SW 1271 (cell line): ENCODE measurements at places on chromosomes 2 and 18.

- no peak for DNase-seq
Measured at GRCh38 chr2:233961905-233962304, 44.7 kb downstream of the TRPM8 start.

- DNase-seq: peak; percentile 87
Measured at GRCh38 chr2:18987592-18988073, 370.8 kb downstream of the OSR1 start.

- DNase-seq: no peak
Measured at GRCh38 chr2:25265802-25266201, 75.9 kb downstream of the DNMT3A start.

DNA sequence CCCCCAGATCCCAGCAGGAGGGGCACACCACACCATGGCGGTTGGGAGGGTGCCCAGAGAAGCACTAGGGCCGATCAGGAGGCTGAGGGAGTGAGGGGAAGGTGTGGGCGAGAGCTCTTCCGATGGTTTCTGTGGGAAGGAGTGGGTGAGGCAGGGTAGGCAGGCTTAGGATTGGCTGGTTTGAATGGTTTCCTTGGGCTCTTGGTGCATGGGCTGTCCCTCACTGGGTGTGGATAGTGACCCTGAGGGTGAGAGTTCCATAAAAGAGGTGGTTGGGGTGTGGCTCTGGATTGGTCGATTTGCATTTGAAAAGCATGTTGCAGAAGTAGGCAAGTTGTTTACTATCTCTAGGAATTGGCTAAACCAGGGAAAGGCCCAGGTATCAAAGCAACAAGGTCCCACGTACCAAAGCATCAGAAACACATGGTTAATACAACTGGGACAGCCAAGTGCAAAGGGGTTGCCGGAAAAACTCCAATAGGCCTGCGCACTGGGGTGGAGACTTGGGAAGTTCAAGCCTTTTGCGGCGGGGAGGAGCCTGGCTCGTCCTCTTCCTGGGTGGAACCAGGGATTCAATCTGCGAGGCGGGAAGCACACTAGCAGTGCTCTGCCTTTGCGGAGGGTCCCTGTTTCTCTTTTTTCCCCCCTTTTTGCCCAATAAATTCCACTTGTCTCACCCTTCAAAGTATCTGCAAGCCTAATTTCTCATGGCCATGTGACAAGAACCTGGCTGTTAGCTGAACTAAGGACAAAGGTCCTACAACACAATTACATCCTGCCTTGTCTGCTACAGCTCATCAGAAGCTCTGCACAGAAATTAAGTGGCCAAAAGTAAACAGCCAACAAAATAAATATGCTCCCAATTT lies 43.2 kb downstream of the IL1R2 start:
- DNase-seq: no peak

DNA sequence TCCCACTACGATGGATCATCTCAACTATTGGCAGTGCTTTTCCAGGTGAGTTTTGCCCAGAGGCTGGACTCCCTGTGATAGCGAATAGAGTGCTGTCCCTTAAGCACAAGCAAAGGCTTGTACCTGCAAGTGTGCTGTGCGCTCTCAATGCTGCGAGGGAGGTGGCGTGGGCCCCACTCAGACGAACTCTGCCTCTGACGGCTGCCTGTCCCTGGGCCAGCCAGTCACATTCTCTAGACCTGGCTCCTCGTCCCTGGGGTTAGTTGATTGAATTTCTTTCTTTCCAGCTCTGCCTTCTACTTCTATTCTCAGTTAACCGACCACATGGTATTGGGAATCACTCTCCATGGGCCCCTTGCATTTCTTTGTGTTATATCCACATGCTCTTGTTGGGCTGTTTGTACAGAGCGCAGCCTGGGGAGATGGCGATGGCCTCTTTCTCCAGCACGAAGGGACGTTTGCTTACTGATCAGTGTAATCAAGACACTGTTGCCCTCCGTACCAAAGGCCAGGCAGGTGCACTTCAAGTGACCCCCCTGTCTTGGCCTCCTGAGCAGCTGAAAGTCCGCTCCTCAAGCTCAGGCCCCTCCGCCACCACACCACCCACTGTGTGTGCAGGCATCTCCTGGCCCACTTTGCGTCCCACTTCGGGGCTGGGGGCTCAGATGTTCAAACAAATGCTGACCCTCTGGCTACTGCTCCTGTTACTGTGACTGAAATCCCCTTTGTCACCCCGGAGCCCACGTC lies 151.3 kb downstream of the ZNF236 start:
- no peak for DNase-seq

DNA sequence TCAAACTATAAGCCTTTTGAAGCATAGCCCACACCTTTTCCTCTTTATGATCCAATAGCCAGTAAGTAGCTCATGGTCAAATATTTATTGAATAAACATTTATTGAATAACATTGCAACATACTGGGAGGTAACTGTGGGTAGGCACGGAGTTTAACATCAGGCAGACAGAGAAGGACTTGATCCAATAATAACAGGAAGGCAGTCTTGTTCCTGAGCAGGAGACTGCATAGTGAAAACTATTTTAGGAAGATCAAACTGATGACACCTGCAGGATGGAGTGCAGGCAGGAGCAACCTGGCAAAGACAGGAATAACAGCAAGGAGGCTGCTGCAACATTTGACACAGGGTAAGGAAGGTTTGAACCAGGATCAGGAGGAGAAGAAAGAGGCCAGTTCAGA lies 3.1 kb upstream of the DCTN1 start:
- no peak for DNase-seq

DNA sequence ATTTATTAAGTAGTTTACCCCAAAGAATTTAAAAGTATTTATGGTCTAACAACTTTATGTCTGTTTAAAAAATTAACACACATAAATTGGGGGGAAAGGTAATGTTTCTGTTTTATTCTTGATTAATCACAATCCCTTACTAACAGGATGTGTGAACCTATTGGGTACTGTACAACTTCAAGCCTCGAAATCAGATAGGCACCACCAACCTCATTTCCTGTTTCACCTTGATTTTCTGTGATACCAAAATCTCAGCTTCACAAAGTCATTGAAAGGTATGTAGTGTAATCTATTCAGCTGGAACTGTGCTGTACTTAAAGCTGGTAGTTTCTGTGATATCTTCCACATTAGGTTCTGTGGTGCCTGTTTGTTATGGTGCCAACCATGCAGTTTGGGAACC lies 4.0 kb downstream of the RNMT start:
- DNase-seq: no peak

- no peak for DNase-seq
Measured at GRCh38 chr2:122138561-122138960, 383.1 kb downstream of the TSN start.

DNA sequence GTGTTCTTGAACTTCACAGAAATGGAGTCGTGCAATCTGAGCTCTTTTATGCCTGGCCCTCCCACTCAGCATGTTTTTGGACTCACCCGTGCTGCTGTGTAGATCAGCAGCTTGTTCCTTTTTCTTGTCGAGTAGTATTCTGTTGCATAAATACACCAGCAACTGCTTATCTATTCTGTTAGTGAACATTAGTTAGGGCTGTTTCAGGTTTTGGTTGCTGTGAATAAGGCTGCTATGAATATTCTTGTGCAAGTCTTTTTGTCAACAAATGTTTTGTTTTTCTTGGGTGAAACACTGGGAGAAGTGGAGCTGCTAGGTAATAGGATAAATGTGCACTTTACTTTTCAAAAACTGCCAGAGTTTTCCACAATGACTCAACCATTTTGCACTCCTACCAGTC lies 15.3 kb upstream of the CIDEA start:
- no peak for DNase-seq

- no peak for DNase-seq
Measured at GRCh38 chr18:5478261-5478660, 65.5 kb downstream of the EPB41L3 start.

DNA sequence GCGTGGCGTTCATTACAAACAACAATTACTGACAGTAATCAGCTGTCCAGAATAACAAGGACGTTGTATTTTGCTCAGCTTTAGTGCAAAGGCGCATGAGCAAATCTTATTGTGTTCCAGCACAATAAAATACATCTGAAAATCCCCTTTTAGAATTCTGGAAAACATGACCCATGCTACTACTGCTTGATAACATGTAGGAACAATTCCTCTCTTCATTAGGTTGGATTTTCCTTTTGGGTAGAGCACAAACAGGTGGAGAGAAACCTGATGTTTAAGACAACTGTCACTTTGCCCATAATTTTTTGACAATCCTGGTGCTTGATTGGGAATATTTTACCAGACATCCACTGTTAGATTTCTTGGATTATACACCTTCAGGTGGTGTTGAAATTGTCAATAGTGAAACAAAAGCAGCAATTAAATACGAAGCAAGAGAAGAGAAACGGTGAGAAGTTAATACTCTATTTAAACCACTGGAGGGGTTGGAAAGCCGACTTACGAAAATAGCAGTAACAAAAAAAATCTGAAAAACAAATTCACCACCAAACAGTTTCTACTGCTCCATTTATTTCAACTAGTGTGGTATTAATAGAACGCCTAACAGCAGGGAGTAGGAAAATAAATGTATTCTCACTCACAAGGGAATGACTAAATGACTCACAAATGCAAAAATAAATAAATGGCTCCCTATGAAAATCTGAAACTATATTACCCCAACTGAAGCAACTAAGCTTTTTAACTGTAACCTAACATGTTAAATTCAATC lies 102.7 kb downstream of the CPO start:
- no peak for DNase-seq

GRCh38 chr2:74551530-74551929 lies 2.2 kb downstream of the LOXL3 start:
- DNase-seq: no peak

GRCh38 chr2:175877845-175878544 lies 124.1 kb downstream of the LNPK start:
- DNase-seq: no peak

DNA sequence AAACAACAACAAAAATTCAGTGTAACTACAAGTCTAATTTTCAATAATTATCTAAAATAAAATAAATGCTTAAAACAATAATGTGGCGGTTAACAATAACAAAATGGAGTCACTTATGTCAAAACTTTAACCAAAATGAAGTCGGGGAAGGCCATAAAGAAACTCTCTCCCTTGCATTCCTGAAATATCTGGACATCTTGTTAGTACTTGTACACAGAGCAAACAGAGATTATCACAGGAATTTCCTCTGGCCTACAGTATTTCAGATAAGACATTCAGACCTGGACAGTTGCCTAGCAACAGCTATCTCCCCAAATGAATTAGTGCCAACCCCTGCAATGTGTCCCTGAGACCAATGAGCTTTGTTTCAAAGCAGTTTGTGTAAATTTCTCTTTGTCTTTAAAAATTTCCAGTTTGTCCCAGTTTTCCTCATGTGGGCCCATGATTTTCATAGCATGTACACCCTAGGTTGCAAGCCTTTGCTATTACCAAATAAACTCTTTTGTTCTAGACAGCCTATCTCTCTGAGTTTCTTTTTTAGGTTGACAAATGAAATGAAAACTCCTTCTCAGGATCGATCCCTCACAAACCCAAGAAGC lies 68.6 kb downstream of the EXOC6B start:
- peak; percentile 44 for DNase-seq

DNA sequence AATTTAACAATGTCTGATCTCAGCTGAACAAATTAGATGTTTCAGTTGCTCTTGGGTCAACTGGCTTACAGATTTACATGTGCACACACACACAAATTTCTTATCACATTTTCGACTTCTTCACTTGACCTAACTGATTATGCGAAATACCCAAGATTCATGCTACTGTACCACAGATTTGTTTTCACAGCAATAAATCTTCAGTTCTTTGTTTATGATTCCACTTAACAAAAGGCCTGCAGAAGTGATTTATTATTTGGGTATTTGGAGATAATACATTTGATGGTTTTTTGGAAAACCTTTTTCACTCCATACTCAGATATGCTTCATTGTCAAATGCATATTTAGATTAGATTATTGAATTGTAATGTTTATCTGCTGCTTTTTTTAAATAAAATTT lies 129.0 kb downstream of the GALNT1 start:
- no peak for DNase-seq

DNA sequence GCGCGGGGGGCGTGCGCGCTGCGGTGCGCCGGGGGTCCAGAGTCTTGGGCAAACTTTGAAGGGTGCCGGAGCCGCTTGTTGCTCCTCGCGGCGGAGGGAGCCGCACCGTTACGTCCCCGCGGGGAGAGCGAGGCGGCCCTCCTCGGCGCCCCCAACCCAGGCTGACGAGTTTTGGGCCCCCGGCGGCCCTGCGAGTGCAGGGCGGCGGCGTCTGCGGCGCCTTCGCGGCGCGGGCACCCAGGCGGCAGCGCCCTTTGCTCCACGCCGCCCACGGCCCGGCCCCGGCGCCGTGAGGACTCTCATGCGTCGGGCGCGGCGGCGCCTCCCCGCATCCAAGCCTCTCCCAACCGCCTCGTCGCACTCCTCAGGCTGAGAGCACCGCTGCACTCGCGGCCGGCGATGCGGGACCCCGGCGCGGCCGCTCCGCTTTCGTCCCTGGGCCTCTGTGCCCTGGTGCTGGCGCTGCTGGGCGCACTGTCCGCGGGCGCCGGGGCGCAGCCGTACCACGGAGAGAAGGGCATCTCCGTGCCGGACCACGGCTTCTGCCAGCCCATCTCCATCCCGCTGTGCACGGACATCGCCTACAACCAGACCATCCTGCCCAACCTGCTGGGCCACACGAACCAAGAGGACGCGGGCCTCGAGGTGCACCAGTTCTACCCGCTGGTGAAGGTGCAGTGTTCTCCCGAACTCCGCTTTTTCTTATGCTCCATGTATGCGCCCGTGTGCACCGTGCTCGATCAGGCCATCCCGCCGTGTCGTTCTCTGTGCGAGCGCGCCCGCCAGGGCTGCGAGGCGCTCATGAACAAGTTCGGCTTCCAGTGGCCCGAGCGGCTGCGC lies 814 bp downstream of the FZD7 start:
- DNase-seq: no peak
